Lung microvascular endothelial cell (primary cell): ENCODE measurements at places on chromosomes 7 and 10. TPM values are rescaled to one million over a fixed set of nuclear protein-coding genes. Genes with fewer than 3 reads are reported as not detected.

The ATRNL1 gene
- total RNA-seq, result under 0.01 and 0.20 TPM in 2 replicates

The CLDN12 gene
- 10.5 and 15.5 TPM in 2 replicates for total RNA-seq

The DENND11 gene
- 59.1 and 69.2 TPM in 2 replicates for total RNA-seq

The YWHAG gene
- 69.3 and 98.4 TPM in 2 replicates for total RNA-seq

The RHOBTB1 gene
- 32.1 and 34.4 TPM in 2 replicates for total RNA-seq

The STK17A gene
- total RNA-seq, result 18.7 and 27.9 TPM in 2 replicates

The ASZ1 gene
- total RNA-seq, result not detected in 2 replicates

The STAG3 gene
- total RNA-seq, result 0.20 and 0.22 TPM in 2 replicates

The HOXA1 gene
- 0.40 and 0.44 TPM in 2 replicates for total RNA-seq

The FAM20C gene
- total RNA-seq, result 0.65 and 0.79 TPM in 2 replicates

DNA sequence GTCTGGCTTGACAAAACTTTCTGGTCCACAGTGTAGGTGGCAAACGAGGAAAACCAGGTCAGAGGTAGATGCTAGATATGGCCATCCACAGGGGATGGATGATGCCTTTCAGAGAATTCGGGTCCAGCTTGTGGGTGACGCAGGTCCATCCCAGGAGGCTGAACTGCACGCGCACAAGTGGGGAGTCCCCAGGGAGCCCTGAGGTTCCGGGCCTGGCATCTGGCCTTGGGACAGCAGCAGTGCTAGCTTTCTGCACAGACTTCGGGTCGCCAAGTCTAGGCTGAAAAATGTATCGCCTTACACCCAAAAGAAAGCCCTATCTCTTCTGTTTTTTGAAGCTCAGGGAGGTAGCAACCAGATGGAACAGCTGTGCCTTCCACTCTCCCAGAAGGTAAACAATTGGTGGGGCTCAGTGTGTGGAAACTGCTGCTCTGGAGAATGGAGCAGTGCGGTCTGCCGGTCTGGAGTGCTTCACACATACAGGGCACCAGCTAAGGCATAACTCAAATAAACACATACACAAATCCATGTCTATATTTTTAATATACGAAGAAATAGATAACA, 119.3 kb upstream of the ACBD5 start:
- no peak for DNase-seq

GRCh38 chr7:130479716-130480400, 12.0 kb upstream of the MEST start:
- no peak for DNase-seq

GRCh38 chr7:49324707-49325106, 400.4 kb downstream of the CDC14C start:
- no peak for DNase-seq

- no peak for DNase-seq
Observed at GRCh38 chr7:140646931-140647647, 6.5 kb upstream of the DENND2A start.

GRCh38 chr10:121722665-121723064, 124.4 kb upstream of the FGFR2 start:
- no peak for DNase-seq

- DNase-seq, result no peak
Observed at GRCh38 chr10:7513455-7513854, 102.6 kb upstream of the SFMBT2 start.

DNA sequence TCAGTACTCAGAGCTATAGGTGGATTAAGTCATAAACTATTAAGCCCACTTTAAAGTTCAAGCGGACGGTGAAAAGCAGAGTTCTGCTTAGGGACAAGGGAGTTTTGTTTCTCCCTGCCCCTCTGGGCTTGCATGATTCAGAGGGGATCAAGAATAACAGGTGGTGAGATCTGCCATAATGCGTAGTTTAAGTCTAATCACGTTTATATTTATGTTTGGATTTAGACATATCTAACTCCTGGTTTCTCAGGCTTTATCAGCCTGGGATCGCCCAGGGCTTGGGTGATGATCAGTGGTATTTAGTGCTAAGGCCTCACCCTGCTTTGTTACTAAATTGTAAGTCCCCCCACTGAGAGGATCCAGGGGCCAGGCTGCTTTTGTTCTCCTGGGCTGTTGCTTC, 335.4 kb upstream of the NRP1 start:
- DNase-seq, result no peak

- DNase-seq, result no peak
Observed at GRCh38 chr10:75525067-75525466, 93.6 kb downstream of the LRMDA start.

DNA sequence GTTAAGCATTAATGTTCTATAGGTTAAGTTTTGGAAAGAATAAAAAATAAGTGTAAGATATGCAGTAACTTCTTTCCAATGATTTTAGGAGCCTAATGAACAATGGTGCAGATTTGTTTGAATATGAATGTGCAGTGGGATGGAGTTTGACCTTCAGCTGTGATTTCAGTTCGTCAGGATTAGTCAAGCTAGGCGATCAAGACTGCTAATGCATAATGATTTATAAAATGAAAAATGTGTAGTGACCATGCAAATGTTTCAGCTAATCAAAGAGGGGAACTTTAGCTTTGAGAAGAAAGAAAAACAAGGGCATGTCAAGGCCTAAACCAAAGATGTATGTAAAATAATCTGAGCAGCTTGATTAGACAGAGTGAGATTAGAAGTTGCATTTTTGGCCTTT, 208.5 kb downstream of the FOXP2 start:
- no peak for DNase-seq
